ENCODE measurements at places on chromosomes 4 and X.

GRCh38 chr4:122456231-122457116 is at the start of gene IL2:
TSS of gene IL2 (minus strand) at chr4:122456725. CDS start at chr4:122456440, 285 bp downstream.
- no peak for DNase-seq

DNA sequence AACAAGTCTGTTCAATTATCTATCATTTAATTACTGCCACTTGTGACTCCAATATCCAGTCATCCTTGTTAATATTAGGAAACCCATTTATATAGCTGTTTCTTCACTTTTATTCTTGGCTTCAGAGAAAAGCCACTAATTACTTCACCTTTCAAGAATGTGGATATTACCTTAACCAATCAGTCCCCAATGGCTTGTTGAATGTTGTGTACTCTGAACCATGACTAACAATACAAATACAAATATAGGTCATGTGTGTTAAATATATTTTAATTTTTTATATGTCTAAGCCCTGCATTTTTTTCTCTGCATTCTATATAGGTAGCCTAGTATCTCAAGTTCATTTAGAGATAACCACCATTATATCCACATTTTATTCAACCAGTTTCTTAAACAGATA is 1513.4 kb upstream of the AGA start:
- DNase-seq: no peak

- no peak for DNase-seq
Measured at GRCh38 chr4:2702361-2702760, 53.8 kb downstream of the TNIP2 start.

DNA sequence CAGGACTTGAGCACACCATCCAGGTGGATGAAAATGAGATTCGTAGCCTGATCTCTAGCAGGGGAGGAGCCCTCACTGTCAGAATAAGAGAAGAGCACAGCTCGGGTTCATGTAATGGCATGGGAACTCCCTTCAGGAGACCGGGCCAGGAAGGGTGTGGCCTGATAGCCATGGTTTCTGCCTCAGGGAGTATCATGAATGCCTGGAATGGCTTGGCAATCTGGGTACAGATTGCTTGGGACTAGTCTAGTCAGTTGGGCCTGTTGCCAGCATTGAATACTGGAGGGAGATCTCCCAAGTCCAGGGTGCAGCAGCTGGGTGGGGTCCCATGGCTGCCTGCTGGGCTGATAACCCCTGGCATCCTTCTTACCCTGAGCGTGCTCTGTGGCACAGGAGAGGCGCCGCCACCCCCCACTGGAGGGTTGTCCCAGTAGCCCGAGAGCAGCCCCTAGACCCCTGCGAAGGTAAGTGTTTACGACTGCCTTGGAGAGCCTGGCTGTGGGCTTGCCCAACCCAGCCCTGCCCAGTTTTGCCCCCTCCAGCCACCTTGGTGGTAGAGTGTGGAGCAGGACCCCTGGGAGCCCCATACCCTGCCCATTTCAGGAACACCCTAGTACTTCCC is 298.8 kb downstream of the TEX13A start:
- no peak for DNase-seq

- DNase-seq: no peak
Measured at GRCh38 chr4:95601356-95601755, 52.6 kb upstream of the UNC5C start.

- peak; percentile 14 for DNase-seq
Measured at GRCh38 chr4:38782452-38783108, at the start of gene TLR10. TSS of gene TLR10 (minus strand) at chr4:38782990. CDS start at chr4:38775590, 7,400 bp downstream.

DNA sequence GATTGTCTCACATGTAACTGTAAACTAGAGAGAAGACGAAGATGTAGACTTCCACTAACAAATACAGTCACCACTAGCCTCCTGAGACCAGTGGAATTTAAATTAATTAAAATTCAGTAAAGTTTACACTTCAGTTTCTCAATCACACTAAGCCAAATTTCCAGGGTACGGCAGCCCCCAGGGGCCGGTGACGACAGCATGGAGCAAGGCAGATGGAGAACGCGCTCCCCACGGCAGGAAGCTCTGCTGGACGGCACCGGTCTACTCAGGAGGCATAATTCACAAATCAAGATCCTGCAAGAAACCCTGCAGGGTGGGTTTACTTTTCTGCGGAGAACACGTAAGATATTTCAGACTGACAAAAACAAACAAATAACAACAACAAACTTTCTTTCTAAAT is 80.7 kb downstream of the FAT1 start:
- DNase-seq: no peak

DNA sequence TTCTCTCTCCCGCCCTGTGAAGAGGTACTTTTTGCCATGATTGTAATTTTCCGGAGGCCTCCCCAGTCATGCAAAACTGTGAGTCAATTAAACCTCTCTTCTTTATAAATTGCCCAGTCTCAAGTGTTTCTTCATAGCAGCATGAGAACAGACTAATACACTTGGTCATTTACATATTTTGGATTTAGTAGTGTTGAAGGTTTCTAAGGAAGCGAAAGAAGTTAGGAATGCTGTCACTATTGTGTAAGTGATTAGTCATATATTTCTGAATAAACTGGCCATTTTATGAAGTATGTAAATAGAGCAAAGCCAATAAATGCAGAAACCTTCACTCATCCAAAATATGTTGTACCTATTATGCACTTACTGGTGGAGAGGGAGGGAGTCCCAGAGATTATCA is 34.4 kb upstream of the GK2 start:
- DNase-seq: no peak

- peak; percentile 48 for DNase-seq
Measured at GRCh38 chrX:39813631-39814277, 284.0 kb downstream of the BCOR start.

DNA sequence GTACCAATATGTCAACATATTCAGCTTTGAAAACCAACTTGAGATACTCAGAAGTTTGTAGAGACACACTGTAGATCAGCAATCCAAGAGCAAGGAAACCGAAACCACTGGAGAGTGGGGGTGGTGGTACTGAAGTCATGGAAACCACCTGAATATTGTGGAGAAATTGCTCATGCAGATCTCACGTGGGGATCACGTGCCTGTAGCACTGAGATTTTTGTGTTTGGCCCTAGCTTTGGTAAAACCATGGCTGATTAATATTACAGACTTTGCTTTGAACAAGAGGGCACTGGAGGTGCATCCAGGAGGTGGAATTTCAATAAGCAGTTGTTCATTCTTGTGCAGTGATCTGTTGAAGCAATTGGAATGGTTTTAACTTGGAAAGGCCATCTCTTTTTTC is 47.2 kb downstream of the GBA3 start:
- DNase-seq: no peak

DNA sequence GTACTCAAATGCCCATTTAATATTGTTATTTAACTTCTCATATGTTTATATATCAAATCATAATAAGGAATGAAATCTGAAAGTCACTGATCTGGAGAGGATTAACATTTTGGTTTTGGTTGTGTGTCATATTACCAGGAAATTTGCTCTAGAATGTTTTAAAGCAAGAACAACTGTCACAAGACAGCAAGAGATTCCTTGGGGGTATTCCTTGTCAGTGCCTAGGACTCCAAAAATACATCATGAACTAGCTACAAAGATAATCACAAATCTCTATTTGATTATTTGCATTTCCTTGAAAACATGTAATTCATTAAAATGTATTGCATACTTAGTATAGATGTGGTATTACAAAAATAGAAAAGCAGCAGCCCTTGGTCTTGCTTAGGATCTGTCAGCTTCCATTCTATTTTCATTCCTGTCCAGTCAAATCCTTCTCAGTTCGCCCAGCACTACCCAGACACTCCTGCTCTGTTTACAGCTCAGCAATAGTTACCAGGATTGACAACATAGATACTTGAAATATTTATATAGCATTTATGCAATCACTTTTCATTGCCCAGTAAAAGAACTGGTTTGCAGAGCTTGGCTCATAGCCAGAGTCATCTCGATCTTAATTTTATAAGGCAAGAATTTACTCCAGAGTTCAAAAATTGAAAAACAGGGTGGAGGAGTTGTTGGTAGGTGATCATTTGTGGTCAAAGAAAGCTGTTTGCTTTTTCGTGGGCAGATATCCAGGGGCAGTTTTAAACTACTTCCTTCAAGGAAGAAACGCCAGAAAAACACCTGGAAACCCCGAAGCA is 9.2 kb upstream of the BMP3 start:
- no peak for DNase-seq

- no peak for DNase-seq
Measured at GRCh38 chr4:72397314-72397713, 171.7 kb downstream of the ADAMTS3 start.

DNA sequence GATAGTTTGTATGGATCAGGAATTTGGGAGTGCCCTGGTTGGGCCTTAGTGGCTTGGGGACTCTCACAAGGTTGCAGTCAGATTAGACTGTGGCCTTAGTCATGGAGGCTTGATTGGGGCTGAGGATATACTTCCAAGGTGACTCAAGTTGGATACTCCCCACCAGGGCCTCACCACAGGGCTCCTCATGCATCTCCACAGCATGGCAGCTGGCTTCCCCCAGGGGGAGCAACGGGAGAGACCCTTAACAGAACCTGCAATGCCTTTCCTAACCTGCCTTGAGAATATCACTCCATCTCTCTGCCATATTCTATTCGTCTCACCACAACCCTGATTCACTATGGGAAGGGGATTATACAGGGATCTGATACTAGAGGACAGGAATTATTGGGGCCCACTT is 161.9 kb downstream of the RELL1 start:
- no peak for DNase-seq

DNA sequence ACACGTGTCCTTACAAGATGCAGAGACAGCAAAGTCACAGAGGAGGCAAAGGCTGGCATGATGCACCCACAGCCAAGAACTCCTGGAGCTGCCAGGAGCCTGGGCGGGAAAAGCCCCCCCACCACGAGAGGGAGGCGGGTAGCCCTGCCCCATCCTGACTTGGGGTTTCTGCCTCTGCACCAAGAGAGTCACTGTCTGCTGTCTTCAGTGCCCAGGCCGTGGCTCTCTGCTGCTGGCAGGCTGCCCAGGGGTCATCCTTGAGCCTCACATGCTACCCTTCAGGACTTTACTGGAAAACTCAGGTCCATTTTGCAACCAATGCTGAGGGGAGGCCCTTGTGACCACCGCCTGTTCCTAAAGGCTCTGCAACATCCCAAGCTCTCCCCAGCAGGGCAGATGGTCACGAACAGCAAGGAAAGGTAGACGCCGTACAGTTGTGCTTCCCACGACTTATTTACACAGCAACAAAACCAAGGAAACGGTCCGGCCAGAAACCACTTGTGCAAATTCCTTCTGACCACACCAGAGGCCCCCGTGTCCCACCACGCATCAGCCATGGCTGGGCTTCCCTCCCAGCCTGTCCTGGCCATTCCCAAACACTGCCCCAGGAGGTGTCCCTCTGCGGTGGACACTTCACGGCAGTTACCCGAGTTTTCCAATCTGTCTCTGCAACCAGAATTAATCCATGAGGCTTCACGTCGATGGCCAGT is 56.9 kb downstream of the ACOX3 start:
- no peak for DNase-seq

GRCh38 chr4:119039779-119040178 is 95.9 kb upstream of the MYOZ2 start:
- no peak for DNase-seq

DNA sequence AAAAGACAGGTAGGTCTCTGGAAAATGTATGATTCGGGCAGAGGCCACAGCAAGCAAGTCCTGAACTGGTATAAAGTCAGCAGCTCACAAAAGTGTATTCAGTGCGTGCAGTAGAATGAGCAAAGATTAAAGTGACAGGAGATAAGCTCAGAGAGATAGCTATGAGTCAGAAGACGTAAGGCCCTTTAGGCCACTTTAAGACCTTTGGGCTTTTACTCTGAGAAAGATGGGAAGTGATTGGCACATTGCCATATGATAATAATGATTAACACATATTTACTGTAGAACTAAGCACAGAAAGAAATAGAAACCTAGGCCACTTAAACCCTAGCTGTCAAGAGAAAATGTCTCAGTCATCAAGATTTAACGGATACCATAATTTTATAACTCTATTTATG is 51.7 kb downstream of the TBCK start:
- no peak for DNase-seq

- DNase-seq: no peak
Measured at GRCh38 chr4:152072001-152072485, 311.2 kb upstream of the GATB start.

DNA sequence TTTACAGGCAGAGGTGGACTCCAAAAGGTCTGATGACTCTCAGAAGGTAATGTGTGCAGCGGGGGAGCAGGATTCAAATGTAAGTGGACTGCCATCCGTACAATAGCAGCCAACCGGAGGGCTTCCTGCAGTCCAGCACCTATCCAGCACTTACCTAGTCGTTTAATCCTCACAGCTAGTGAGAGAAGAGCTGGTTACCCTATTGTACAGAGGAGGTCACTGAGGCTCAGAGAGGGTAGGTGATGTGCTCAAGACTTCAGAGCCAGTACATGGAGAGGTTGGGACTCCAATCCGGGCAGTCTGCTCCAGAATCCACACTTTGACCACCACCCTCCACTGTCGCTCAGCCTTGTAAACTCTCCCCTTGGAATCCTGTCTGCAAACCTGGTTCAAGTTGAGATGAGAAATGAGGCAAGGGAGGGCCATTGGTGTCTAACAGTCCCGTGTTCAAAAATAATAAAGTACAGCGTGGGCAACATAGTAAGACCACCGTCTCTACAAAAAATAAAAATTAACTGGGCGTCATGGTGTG is 22.5 kb upstream of the JAKMIP1 start:
- DNase-seq: peak; percentile 24

DNA sequence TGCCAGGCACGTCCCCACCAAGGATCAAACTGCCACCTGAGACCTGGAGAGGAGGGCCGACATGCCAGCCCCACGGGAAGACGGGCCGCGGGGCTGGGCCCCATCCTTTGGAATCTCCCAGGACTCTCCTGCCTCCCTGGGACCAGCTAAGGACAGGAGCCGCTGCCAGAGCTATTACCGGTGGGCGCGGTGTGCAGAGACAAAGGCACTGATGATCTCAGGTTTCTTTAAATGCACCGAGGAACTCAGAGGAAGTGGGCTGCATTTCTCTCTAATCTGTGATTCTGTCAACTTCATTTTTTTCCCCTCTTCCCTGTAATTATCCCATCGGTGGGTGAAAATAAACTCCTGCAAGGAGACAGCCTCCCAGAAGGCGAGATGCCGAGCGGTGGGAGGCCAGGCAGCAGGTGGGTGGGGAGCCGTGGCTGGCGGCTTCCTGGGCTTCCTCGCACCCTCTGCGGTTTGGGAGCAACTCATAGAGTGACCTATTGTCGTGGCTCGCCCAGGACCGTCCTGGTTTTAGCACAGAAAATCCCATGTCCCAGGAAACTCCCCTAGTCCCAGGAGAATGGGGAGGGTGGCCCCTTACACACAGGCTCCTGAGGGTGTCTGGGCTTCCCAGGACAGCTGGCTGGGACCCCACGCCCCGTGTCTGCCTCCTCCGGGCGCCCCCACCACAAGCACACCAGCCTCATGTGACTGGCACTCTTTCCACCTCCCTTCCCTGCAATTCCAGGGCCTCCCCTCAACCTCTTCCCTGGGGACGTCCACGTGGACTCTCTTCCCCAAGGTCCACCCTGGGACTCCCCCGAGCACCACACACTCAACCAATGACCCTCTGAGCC is 62.3 kb upstream of the ADRA2C start:
- no peak for DNase-seq
